ENCODE measurements at places on chromosomes 6 and 20.

DNA sequence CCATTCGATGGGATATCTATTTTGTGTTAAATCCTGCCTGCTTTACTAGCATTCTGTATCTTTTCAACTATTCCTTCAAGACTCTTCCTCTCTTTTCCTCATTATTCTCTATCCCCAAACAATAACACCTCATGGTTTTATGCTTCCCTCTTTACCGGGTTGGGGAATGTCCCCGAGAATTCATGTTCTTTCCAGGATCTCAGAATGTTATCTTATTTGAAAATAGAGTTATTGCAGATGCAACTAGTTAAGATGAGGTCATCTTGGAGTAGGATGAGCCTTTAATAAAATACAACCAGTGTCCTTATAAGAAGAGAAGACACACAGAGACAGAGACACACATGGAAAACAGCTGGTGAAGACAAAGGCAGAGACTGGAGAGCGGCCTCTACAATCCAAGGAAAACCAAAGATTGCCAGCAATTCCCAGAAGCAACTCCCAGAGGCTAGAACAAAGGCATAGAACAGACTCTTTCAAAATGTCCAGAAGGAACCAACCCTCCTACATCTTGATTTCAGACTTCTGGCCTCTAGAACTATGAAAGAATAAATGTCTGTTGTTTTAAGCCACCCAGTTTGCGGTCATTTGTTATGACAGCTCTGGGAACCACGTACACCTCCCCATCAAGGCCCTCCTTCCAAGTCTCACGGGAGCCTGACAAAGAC is 126.8 kb upstream of the TNFAIP3 start:
- no peak for DNase-seq

DNA sequence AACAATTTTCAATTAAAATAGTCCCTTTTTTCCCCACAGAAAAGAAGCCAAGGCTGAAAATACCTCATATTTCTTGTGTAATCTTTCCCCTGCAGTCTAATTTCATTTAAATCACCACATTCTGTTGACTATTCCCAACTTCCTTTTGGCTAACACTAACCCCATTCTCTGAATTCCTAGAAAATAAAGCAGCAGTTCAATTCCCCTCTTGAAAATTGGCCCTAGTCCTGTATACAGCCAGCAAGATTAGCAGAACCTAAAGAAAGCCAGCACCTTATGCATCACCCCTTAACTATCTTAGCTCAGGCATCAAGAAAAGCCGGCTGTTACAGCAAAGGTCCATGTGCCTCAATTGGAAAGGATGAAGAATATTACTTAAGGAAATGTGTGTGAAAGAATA is 69.7 kb downstream of the MDN1 start:
- DNase-seq = no peak

DNA sequence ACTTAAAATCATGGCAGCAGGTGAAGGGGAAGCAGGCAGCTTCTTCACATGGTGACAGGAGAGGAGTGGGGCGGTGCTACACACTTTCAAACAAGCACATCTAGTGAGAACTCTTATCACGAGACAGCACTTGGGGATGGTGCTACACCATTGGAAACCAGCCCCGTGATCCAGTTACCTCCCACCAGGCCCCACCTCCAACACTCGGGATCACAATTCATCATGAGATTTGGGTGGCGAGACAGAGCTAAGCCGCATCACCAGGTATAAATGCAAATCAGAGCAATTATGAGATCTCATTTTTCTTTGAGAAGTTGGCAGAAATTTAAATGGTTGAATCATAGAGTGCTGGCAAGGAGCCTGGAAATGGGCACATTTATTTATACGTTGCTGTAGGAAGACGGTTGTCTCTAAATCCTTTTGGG is 31.4 kb downstream of the IGF2R start:
- DNase-seq = no peak

DNA sequence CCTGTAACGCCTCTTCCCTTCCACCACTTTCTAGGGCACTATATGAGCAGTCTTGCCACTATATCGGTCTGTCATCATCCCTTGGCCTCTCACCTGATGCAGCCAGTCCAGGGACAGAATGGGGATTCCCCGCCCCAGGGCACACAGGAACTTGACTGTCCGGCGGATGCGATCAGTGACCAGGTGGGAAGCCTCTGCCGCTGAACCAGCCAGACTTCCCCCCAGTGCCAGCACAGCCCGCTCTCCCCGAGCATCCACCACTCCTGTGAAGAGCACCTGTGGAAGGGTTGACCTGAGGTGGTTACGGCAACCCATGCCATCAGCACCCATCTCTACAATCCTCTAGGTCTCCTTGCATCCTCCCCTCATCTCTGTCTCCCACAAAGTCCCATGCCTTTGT is 12.2 kb upstream of the NRM start:
- DNase-seq = no peak

- no peak for DNase-seq
Measured at GRCh38 chr20:3612795-3613572, 50.2 kb downstream of the GFRA4 start.

DNA sequence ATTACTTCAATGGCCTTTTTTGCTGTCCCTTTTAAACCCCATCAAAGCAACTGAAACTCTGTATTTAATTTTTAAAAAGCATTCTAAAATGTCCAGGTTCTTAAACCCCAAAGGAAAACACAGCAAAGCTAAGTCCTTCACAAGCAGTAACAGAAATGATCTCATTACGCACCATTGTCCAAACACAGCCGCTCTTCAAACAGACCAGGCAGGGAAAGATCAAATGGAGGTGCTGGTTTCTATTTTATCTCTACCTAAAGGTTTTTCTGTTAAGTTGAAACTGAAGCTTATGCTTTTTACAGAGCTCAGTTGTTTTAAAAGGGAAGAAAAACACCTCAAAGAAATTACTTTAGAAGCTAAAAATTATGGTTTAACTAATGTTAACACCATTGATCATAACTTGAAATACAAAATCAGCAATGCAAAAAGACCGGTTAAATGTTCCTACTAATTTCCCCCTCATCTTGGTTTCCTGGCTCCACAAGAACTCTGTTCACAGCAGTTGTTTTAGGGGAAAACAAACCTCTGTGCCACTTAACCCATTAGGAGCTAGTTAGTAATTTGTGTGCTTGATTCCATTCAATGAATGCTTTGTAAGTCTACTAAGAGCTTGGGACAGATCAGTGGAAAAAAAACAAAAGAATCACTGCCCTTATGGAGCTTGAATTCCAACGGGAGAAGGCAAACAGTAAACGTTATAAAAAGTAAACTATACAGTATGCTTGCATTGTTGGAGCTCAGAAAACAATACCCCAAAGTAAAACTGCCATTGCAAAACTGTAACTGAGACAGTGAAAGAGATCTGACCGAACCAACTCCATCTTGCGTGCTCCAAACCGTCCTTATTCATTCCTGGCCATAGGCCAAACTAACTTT is 87.4 kb downstream of the CD24 start:
- no peak for DNase-seq

GRCh38 chr6:13250703-13251102 is 77.6 kb downstream of the TBC1D7 start:
- no peak for DNase-seq

DNA sequence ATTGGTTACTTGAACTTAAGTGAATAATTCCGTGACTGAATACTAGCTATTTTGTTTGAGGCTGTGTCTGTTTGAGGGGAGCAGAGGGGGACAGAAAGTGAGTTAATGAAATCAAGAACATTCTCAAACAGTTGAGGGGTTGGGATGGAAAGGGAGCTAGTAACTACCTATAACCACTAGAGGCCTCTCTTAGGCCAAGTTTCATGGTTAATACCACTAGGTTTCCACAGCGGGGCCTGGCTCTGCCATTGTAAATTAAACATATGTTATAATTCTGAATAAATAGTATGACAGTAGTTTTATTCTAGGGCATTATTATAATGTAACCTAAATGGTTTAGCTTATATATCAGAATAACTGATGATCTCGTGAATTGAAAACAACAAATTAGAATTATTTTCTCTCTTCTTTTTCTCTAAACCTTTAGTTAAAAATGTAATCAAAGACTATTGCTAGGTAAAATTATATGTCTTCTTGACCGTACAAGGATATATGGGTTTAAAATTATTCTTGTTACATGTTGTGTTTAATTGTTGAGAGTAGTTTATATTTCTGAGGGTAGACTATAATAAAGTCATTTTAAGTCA is 108.1 kb downstream of the BCKDHB start:
- DNase-seq = peak; percentile 12

- no peak for DNase-seq
Measured at GRCh38 chr6:94349227-94349626, 929.9 kb upstream of the EPHA7 start.

DNA sequence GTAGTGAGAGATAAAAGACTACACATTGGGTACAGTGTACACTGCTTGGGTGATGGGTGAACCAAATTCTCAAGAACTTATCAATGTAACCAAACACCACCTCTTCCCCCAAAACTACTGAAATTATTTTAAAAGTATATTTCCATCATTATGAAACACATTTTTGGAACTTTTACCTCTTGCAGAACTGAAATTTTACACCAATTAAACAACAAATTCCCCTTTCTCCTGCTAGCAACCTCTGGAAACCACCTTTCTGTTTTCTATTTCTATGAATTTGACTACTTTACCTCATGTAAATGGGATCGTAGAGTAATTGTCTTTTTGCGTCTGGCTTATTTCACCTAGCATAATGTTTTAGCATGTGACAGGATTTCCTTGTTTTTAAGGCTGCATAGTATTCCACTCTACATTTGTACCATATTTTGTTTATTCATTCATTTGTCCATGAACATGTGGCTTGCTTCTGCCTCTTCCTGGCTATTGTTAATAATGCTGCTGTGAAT is 149.9 kb upstream of the PHACTR1 start:
- DNase-seq = no peak

GRCh38 chr20:45359406-45360148 is 3.4 kb upstream of the SYS1 start:
- no peak for DNase-seq

- DNase-seq = no peak
Measured at GRCh38 chr6:89180112-89180511, 34.3 kb downstream of the PM20D2 start.

DNA sequence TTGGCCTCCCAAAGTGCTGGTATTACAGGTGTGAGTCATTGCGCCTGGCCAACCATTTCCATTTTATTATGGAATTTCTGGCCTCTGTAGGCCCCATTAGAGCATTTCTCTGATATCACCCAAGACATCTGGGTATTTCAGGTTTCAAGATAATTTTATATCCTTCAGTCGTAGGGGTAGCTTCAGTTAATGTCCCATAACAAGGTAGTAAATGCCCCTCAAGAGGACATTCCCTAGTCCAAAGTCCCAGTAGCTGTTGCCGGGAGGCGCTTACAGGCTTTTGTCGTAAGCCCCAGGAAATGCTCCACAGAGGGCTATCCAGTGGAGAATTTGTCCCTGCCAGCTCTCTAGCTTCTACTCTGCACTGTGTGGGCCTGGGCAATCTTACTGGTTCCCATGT is 24.4 kb downstream of the EFCAB8 start:
- no peak for DNase-seq

GRCh38 chr20:46362921-46363867 is 43.2 kb downstream of the ELMO2 start:
- no peak for DNase-seq

- no peak for DNase-seq
Measured at GRCh38 chr20:41833739-41834138, 215.6 kb upstream of the CHD6 start.

All from activated naive CD4-positive, alpha-beta T cell treated with anti-CD3 and anti-CD28 coated beads, Interleukin-2, amount 50 U/mL, for 16 hours (primary cell).